ENCODE measurements at places on chromosomes 1 and 21.

- no peak for DNase-seq
Measured at GRCh38 chr1:174215766-174216165, 56.4 kb downstream of the RABGAP1L start.

DNA sequence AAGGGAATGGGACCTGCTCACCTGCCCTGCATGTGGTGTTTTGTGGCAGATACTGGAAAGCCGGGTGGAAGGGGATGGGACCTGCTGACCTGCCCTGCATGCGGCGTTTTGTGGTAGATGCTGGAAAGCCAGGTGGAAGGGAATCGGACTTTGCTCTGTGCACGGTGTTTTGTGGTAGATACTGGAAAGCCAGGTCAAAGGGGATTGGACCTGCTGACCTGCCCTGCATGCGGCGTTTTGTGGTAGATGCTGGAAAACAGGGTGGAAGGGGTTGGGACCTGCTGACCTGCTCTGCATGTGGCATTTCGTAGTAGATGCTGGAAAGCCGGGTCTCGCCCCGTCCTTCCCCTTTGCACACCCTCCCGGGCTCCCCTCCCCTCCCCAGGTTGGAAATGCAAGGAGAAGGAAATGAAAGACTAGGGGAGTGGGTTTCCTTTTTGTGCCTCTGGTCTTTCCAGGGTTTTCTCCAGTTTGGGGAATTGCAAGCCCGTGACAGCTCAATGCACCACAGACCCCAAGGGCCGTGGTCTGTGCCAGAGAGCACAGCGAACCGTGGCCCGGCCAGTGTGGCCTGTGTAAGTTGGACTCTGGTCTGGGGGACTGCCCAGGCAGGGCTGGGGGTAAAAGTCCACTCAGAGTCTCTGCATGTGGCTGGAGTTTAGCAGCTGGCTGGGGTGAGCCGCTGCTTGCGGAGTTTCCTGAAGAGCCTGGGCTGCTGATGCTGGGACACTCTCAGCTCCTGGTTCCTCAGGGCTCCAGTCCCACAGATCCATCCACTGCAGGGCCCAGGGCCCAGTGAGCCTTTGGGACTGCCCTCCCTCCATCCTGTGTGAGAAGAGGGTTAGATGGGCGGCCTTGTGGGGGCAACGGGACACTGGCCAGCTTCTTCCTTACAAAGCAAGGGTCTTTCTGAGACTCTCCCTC, 105.5 kb downstream of the CRYAA start:
- DNase-seq = no peak

DNA sequence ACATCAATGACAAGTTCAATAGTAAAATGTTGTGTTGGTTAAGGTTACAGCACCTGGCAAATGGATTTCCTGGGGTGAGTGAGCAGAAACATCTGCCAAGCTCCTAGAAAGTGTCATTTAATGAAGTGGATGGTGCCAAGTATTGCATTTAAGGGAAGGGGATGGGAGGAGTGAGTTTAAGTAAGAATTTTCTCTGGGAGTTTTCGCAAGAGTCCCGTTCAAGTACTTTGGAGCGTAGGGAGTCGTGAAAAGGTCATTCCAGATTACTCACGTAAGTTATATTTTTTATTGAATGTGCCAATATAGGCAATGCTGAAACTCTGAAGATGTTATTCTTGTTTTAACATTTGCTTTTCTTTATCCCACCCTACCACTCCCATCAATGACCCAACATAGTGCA, 117.4 kb upstream of the RAB3GAP2 start:
- no peak for DNase-seq

DNA sequence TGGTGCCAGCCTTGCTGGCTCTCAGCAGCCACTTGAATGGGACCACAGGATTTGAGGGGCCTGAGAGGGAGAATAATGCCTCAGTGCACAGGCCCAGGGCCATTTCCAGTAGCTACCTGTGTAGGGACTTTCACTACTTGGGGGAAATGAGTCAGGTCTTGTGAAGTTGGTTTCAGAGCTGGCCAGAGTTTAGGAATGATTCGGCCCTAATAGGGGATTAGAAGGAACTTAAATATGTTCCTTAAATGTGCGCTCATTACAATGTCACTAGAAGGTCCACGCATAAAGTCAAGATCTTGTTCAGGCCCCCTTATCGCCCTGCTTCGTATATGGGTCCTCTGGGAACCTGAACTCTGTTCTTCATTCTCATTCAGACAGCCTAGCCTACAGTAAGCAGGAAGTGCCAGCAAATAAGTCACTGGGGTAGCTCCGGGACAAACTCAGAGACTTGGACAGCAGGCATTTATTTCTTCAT, 5.6 kb upstream of the AKR1A1 start:
- DNase-seq = no peak
